ENCODE measurements at places on chromosomes 16 and 17. TPM values are rescaled to one million over a fixed set of nuclear protein-coding genes. Genes with fewer than 3 reads are reported as not detected.

The FBXO39 gene
- total RNA-seq = 0.27 TPM

The HASPIN gene
- total RNA-seq = 21.0 TPM

- no peak for DNase-seq
These were observed 9.5 kb upstream of the MRPL12 start for GRCh38 chr17:81693509-81694210.

The CHMP6 gene
- 15.9 TPM for total RNA-seq

The KCNH6 gene
- not detected for total RNA-seq

DNA sequence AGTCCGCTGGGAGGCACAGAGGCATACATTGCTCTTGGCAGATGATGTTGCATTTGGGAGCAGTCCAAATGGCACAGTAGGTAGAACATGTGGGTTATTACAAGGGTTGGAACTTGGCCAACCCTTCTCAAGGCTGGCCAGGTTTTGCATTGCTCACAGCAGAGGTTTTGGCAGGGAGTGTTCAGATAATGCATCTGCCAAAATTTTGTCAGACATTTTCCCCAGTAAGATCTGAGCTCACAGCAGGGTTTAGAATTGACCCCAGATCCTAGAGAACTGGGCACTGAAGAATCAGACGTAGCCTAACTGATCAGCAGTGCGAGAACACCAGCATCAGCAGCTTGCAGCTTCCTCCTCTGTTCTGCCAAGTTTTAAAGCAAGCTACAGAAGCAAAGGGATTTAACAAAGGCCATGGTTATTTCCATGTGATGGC, 468.8 kb upstream of the KIF2B start:
- no peak for DNase-seq

GRCh38 chr16:20107083-20107482, 33.4 kb upstream of the GPR139 start:
- no peak for DNase-seq

The TRAF7 gene
- total RNA-seq = 93.7 TPM

The FOXL1 gene
- total RNA-seq = not detected

The AHSP gene
- total RNA-seq = not detected
